ENCODE measurements at places on chromosomes 3 and 15. TPM values are rescaled to one million over a fixed set of nuclear protein-coding genes. Genes with fewer than 3 reads are reported as not detected.

- no peaks in the 10 kb centered on the region for H3K4me1 ChIP-seq
- DNase-seq: no peak
- H3K36me3 ChIP-seq: no peaks in the 10 kb centered on the region
- H3K27ac ChIP-seq: no peak overlapping the region
- no peak overlapping the region for H3K4me3 ChIP-seq
- H3K27me3 ChIP-seq: no peaks in the 10 kb centered on the region
Measured at GRCh38 chr3:43059456-43059855, 46.4 kb downstream of the POMGNT2 start.

The SNAPC5 gene
- 17.1 TPM for total RNA-seq

DNA sequence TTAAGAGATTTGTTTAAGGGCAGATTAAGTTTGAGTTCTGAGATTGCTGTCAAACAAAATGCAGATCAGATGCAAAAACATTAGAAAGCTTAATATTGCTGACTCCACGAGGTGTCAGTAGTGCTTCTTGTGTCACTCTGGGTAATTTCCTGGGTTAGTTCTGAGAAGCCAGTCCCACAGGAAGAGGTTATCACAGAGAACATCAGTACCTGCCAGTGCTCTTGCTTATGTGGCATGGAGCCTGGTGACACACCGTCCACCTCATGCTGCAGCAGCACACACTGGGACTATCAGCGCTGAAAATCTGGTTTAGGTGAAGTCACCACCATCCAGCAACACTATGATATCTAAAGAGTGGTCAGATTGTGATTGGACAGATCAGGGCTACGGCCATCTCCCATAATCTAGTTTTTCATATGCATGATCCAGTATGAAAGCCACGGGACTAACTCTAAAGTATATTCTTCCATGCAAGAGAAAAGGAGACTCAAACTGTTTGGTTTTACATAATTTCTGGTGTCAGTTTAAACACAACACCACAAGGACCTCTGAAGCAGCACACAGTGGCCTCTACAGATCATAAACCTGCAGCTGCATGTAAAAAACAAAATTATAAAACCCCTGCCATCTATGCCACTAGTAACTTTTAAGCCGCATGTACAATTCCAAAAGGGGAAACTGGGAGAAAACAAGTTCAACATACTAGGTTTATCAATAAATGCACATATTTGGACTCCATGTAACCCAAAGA, 36.1 kb upstream of the MYO5C start:
- no peak for DNase-seq
- H3K27me3 ChIP-seq: no peaks in the 10 kb centered on the region
- no peaks in the 10 kb centered on the region for H3K36me3 ChIP-seq
- no peak overlapping the region for H3K4me3 ChIP-seq

DNA sequence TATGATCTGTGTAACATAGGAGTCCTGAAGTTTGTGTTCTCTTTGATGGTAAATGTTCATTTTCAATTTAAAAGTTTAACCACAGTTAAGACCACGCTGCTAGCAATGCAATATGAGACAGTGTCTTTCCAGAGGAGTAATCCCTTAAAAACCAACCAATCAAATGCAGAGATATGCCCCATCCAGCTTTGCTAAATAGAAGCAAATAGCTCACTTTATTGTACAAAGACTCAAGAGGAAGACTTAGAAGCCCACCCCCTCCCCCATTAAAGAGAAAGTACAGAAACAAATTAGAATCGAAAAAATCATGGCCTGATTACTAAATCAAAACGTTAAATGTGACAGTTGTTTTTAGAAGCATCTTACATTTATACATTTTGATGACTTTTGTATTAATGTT, 2.1 kb upstream of the ANP32A start:
- no peak for DNase-seq
- no peaks in the 10 kb centered on the region for H3K27me3 ChIP-seq
- peaks cover 11% of the 10 kb centered on the region for H3K4me1 ChIP-seq
- no peak overlapping the region for H3K4me3 ChIP-seq

The OR5K1 gene
- total RNA-seq: not detected

GRCh38 chr3:160999274-160999673, 105.9 kb downstream of the B3GALNT1 start:
- H3K4me1 ChIP-seq: no peaks in the 10 kb centered on the region
- no peak overlapping the region for H3K27ac ChIP-seq
- H3K27me3 ChIP-seq: no peaks in the 10 kb centered on the region
- H3K36me3 ChIP-seq: no peaks in the 10 kb centered on the region
- DNase-seq: peak; percentile 3
- no peak overlapping the region for H3K4me3 ChIP-seq

The PP2D1 gene
- total RNA-seq: not detected

DNA sequence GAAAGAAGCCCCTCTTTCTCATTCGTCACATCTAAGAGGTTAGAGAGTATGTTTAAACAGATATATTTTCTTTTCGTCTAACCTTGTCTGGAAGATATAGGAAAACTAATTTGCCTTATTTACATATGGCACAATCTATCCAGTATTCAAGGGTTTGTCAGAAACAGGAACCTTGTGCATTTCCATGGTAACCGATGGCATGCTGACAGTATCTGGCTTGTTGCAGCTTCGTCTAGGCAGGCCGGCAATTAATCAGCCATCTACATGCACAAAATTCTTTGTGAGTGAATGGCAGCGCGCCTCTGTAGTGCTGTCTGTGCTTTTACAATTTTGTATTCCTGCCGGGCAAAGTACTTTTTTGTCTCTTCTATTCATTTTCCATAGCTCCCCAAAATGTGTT, 294.0 kb upstream of the SOX2 start:
- H3K27me3 ChIP-seq: no peaks in the 10 kb centered on the region
- H3K4me3 ChIP-seq: no peak overlapping the region
- H3K4me1 ChIP-seq: no peaks in the 10 kb centered on the region
- no peak overlapping the region for H3K27ac ChIP-seq
- no peaks in the 10 kb centered on the region for H3K36me3 ChIP-seq

DNA sequence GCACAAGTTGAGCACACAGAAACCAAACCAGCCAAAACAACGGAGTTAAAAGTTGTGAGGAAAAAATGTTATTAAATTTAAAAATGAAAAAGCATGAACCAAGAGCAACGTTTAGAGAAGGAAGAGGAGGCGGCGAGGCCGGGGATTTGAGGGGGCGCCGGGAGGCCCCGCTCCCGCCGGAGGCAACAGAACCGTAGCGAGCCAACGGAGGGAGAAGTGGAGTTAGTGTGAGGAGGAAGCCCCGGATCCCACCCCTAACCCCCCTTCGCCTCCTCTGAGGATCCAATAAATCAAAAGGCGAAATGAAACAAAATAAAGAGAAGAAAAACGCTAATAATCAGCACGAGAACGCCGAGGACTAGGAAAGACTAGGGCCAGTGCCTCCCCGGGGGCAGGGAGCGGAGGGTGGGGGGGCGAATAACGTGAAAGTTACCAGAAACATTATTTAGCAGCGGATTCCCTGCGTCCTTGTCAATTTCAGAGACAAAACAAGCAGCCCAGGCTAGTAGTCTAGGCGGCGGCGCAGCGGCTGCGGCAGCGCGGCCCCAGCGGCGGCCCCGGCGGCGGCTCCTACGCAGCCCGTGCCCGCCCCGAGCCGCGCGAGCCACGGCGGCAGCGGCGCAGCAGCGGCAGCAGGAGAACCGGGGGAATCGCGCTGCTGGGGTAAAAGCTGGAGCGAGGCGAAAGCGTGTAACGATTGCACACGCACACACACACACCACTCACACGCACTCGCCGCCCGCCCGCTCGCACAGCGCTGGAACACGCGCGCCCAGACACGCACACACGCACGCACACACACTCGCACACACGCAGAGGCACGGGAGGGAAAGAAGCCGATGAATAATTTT, 1.7 kb downstream of the MEIS2 start:
- peak overlapping the region; percentile 89 for H3K27ac ChIP-seq
- H3K4me1 ChIP-seq: no peaks in the 10 kb centered on the region
- peak; percentile 43 for DNase-seq
- H3K36me3 ChIP-seq: peaks cover 6% of the 10 kb centered on the region
- peak overlapping the region; percentile 79 for H3K4me3 ChIP-seq

The CACNA2D2 gene
- total RNA-seq: not detected

GRCh38 chr15:90914305-90915080, 11.4 kb downstream of the MAN2A2 start:
- H3K27ac ChIP-seq: peak overlapping the region; percentile 96
- DNase-seq: peak; percentile 68
- no peak overlapping the region for H3K4me3 ChIP-seq
- H3K4me1 ChIP-seq: peaks cover 31% of the 10 kb centered on the region
- no peaks in the 10 kb centered on the region for H3K27me3 ChIP-seq

The NANOGP8 gene
- not detected for total RNA-seq

The ESYT3 gene
- 0.56 TPM for total RNA-seq

The PPARG gene
- total RNA-seq: 0.08 TPM

- no peaks in the 10 kb centered on the region for H3K36me3 ChIP-seq
- H3K4me1 ChIP-seq: no peaks in the 10 kb centered on the region
- no peak overlapping the region for H3K27ac ChIP-seq
- H3K27me3 ChIP-seq: no peaks in the 10 kb centered on the region
- DNase-seq: no peak
- no peak overlapping the region for H3K4me3 ChIP-seq
Measured at GRCh38 chr3:111607240-111607920, 12.2 kb upstream of the ZBED2 start.

DNA sequence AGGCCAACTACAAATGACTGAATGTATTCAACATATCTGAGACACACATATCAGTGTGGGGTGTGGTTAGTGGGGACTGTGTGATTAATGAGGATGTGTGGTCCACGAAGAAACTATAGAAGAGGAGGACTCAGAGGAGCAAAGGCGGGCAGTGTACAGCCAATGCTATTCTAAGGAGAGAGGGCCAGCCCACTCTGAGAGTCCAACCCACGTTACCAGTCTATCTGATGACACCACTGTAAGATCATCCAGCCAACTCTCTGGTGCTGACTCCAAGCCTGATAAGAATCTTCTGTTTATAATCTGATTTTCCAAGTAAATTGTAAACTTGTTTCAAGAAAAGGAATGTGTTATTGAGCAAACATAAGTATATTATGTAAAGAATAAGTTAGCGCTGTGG, 47.2 kb downstream of the MCF2L2 start:
- no peaks in the 10 kb centered on the region for H3K4me1 ChIP-seq
- no peak for DNase-seq
- H3K27me3 ChIP-seq: no peaks in the 10 kb centered on the region

- no peaks in the 10 kb centered on the region for H3K36me3 ChIP-seq
- no peaks in the 10 kb centered on the region for H3K27me3 ChIP-seq
- no peak overlapping the region for H3K27ac ChIP-seq
- H3K4me3 ChIP-seq: no peak overlapping the region
Measured at GRCh38 chr3:45066109-45066801, 40.2 kb downstream of the CLEC3B start.

GRCh38 chr3:127000761-127001160, 17.8 kb downstream of the PLXNA1 start:
- peaks cover 3% of the 10 kb centered on the region for H3K36me3 ChIP-seq
- no peaks in the 10 kb centered on the region for H3K27me3 ChIP-seq
- peak overlapping the region; percentile 84 for H3K27ac ChIP-seq
- peak; percentile 70 for DNase-seq
- peaks cover 58% of the 10 kb centered on the region for H3K4me1 ChIP-seq

- H3K27me3 ChIP-seq: no peaks in the 10 kb centered on the region
- no peak for DNase-seq
- H3K36me3 ChIP-seq: no peaks in the 10 kb centered on the region
- H3K27ac ChIP-seq: no peak overlapping the region
- no peak overlapping the region for H3K4me3 ChIP-seq
Measured at GRCh38 chr15:101022876-101023275, 103.7 kb downstream of the LRRK1 start.

The HTR3E gene
- 6.5 TPM for total RNA-seq

- H3K27ac ChIP-seq: no peak overlapping the region
- H3K27me3 ChIP-seq: no peaks in the 10 kb centered on the region
- H3K4me3 ChIP-seq: no peak overlapping the region
- no peak for DNase-seq
- H3K36me3 ChIP-seq: peaks cover 41% of the 10 kb centered on the region
Measured at GRCh38 chr15:78001656-78002055, 75.9 kb downstream of the TBC1D2B start.

GRCh38 chr3:164179110-164179774, 899.1 kb downstream of the SI start:
- DNase-seq: no peak
- H3K36me3 ChIP-seq: no peaks in the 10 kb centered on the region
- no peaks in the 10 kb centered on the region for H3K27me3 ChIP-seq
- no peak overlapping the region for H3K4me3 ChIP-seq

DNA sequence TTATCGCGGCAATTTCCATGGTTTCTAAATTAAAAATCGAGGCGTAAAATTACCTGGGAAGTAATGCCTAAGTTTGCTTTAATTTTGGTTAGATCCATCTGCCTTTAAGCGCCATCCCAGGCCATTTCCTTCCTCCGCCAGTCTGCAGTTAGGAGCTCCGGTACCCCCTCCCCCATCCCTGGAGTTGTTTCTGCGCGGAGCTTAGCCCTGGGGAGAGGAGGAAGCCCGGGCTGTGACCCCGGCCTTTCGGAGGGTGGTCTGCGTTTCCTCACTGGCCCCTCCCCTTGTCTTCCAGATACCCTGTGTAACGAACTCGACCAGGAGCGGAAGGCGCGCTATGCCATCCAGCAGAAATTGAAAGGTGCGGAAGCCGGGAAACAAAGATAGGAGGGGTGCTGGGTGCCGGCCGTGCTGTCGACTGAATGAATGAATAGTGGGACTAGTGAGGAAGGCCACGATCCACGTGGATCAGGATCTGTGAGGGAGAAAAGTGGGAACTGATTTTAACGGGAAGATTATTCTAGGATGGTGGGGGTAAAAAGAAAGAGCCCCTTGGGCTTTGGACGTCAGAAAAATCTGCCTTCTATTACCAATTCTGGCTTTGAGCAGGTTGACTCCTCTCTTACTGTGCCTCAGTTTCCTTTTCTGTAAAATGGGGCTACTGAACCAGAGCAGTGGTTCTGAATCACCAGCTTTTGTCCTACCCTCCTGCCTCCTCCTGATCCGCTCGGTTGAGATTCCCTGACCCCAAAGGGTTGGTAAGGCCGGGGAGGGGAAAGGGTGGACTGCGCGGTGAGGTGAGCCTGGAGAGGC, 6.7 kb downstream of the RNU6-1 start:
- no peaks in the 10 kb centered on the region for H3K27me3 ChIP-seq
- peaks cover 8% of the 10 kb centered on the region for H3K4me1 ChIP-seq
- H3K27ac ChIP-seq: no peak overlapping the region
- DNase-seq: no peak

GRCh38 chr3:190120269-190121060, at the start of gene P3H2:
Gene P3H2 (minus strand): TSS chr3:190120897. CDS start chr3:190120731, 166 bp downstream.
- DNase-seq: peak; percentile 86
- peaks cover 8% of the 10 kb centered on the region for H3K4me1 ChIP-seq
- H3K36me3 ChIP-seq: no peaks in the 10 kb centered on the region

GRCh38 chr3:30350011-30350410, 256.4 kb upstream of the TGFBR2 start:
- DNase-seq: no peak
- H3K36me3 ChIP-seq: no peaks in the 10 kb centered on the region
- no peaks in the 10 kb centered on the region for H3K27me3 ChIP-seq
- H3K4me1 ChIP-seq: no peaks in the 10 kb centered on the region

- H3K27ac ChIP-seq: no peak overlapping the region
- no peaks in the 10 kb centered on the region for H3K4me1 ChIP-seq
- H3K4me3 ChIP-seq: no peak overlapping the region
- DNase-seq: no peak
- no peaks in the 10 kb centered on the region for H3K36me3 ChIP-seq
Measured at GRCh38 chr15:88571852-88572259, 25.4 kb upstream of the DET1 start.

The H1-8 gene
- not detected for total RNA-seq

Measured in SJCRH30 (cell line).